ENCODE measurements at places on chromosomes 2 and 18.

DNA sequence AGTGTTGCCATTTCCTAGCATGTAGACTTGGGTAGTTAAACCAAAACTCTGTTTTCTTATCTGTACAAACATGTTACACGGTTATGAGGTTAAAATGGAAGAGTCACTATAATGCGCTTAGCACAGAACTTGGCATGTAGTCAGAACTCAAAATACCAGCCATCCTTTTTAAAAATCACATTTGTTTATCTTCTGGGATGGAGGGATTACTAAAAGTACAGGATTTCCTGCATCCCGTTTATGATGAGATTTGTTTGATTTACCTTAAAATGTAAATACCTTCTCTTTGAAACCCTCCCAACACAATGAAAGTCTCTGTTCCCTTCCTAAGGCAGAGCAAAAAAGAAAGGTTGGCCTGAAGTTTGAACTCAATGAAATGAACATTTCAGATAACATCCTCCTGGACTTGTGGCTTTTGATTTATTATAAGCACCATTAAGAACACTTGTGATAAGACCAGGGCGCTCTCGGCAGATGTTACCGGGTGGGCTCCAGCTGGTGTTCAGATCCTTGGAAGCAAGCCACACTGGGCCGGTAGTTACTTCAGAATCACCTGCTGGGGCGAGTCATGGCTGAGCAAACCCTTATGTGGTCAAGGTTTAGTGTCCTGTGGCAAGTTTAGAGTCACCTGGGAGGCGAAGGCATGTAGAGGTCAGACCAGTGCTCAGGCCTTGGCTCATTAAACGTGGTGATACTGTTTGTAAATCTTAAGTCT is 105.7 kb downstream of the MGAT5 start:
- DNase-seq, result no peak

- no peak for DNase-seq
These were observed 52.2 kb upstream of the TMEM18 start for GRCh38 chr2:729376-729861.

DNA sequence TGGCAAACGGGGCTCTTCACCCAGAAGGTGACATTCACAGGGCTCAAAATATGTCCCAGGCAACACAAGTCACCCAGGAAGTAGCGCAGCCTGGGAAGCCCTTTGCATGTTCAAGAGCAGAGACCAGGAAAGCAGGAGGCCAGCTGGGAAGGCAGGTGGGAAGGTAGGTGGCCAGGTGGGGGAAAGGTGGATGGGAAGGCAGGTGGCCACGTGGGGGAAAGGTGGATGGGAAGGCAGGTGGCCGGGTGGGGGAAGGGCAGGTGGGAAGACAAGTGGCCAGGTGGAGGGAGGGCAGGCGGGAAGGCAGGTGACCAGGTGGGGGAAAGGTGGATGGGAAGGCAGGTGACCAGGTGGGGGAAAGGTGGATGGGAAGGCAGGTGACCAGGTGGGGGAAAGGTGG is 102.7 kb downstream of the ZNF516 start:
- DNase-seq, result no peak

GRCh38 chr2:46171411-46171953 is 125.7 kb upstream of the EPAS1 start:
- no peak for DNase-seq

DNA sequence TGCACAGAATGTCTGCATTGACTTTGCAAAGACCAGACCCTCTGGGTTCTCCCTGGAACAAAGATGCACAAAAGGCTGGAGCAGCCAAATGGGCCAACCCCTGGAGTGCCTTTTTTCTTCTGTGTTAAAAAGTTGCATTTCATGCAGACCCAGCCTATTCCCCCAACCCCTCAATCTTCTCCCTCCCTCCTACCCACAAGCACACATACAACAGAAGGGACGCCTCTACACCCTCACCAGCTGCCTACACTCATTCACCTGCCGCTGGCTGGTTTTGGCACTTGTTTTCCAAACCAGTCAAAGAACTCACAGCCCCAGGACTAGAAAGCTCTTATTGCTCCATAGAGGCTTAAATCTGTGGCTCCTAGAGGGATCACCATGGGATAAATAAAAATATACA is 16.6 kb downstream of the MARCHF4 start:
- no peak for DNase-seq

GRCh38 chr2:43636621-43637020 is 439 bp upstream of the PLEKHH2 start:
- no peak for DNase-seq

DNA sequence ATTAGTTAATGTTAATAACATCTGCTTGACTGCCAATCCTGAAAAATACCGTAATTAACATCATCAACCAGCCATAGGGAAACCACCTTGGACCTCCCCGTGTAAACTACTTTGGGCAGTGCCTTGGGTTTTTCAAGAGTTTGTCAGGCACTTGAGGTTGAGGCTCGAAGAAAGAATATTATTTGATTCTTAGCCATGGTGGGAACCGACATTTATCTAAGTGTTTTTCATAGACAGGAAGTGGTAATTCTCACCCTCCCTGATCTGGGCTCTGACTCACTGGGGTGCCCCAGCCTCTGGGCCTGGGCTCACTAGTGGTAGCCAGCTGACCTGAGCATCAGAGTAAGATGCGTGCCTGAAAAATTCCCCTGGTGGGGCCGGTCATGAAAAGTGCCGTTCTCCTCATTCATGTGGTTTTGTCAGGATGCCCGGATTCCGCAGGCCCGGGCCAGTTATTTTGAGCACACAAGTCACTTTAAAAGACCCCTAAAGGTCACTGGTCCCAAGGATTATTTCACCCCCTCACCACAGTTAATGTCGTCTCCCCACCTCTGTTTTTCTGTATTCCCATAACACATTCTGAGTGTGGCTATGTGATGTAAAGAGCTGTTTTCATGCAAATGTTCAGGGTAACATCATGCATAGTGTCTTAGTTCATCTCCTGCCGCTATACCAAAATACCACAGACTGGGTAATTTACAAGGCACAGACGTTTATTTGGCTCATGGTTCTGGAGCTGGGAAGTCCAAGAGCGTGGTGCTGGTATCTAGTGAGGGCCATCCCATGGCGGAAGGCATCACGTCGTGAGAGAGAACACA is 21.6 kb upstream of the SPATA3 start:
- no peak for DNase-seq

DNA sequence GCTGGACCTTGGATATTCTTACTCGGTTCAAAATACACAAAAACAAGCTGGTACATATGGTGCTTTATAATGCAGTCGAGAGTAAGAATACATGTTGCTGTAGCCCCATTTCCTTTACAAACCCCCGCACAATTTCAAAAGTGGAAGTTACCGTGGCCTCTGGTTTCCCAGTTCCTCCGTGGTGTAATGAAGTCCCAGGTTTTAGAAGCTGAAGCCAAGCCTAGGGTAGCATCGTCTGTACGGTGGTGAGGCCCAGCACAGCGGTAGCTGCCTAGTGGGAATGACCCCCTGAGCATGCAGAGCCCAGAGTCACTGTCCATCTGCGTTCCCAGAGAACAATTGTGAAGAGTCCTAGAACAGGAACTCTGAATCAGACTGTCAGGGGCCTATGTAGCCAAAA is 171.8 kb downstream of the ASXL3 start:
- no peak for DNase-seq

GRCh38 chr18:50044402-50044801 is 150.5 kb downstream of the MYO5B start:
- DNase-seq, result no peak

DNA sequence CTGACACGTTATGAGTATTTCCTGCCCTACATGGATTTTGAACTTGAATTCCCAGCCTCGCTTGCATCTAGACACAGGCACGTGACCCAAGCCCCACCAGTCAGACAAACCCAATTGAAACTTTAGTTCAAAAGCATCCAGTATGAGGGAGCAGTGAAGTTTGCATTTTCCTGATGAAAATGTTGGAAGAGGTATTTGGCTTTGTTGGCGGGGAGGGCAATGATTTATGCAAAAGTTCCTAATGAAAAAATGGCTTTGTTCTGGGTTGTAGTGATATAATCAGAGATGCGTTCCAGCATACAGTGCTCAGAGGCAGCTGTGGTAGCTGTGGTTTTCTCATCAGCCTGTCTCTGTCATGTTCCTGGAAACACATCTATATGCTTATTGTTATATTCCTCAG is 36.8 kb upstream of the CPS1 start:
- no peak for DNase-seq

GRCh38 chr2:238461491-238461890 is 34.8 kb downstream of the ASB1 start:
- no peak for DNase-seq

- no peak for DNase-seq
These were observed 31.1 kb downstream of the PNO1 start for GRCh38 chr2:68188831-68189230.

GRCh38 chr2:15023221-15023620 is 390.7 kb downstream of the LRATD1 start:
- no peak for DNase-seq

DNA sequence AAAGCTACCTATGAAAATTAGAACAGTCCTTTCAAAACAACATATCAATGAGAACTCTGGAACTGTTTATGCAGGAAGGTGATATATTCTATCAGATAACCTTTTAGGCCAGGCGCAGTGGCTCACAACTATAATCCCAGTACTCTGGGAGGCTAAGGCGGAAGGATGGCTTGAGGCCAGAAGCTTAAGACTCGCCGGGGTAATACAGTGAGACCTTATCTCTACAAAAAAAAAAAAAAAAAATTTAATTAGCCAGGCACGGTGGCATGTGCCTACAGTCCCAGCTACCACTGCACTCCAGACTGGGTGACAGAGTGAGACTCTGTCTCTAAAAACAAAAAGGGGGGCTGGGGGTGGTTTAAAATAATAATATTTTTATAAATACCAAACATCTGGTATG is 77.9 kb downstream of the OSBPL1A start:
- DNase-seq, result no peak

- no peak for DNase-seq
These were observed 493 bp upstream of the BBS5 start for GRCh38 chr2:169478745-169479256.

- DNase-seq, result no peak
These were observed 107.4 kb downstream of the COBLL1 start for GRCh38 chr2:164734196-164734595.

DNA sequence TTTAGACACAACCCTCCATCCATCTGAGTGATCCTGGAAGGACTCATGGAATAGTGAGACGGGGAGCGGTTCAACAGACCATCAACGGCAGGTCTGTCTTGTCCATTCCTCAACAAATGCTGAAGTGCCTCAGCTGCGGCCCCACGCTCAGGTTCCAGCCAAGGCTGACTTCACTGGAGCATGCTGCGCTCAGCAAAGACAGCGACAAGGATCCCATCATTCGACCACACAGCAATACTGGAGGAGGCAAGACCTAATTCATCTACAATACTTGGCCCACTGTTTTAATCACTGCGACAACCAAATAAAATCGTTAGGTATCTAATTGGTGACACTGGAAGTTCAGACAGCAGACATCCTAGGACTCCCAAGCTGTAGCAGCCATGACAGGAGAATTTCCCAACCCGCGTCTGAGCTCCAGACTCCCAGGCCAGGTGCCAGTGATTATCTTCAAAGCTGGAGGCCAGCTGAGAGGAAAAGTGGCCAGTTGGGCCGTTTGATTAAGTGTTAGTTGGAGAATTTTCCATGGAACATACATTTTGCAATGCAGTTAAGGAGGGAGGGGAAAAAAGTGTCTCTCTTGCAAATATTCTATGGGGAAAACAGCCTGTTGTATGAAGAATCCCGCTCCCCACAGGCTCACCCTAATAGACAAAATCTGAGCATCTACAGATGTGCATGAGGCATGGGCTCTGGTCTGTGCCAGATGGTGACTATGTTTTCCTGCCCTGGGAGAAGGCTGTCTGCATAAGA is 92.5 kb upstream of the SLC35G4 start:
- DNase-seq, result no peak

DNA sequence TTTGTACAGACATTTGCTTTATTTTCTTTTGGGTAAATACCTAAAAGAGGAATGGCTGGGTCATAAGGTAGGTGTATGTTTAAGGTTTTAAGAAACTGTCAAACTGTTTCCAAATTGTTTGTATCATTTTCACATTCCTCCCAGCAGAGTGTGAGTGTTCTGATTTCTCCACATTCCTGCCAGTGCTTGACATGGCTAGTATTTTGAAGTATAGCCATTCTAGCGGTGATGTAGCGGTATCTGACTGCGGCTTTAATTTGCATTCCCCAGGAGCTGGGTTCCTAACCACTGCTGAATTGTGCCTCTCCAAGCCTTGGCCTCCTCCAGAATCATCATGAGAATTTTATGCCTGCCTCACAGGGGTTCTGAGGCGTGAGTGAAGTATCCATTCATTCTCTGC is 61.8 kb upstream of the ARL4C start:
- no peak for DNase-seq

DNA sequence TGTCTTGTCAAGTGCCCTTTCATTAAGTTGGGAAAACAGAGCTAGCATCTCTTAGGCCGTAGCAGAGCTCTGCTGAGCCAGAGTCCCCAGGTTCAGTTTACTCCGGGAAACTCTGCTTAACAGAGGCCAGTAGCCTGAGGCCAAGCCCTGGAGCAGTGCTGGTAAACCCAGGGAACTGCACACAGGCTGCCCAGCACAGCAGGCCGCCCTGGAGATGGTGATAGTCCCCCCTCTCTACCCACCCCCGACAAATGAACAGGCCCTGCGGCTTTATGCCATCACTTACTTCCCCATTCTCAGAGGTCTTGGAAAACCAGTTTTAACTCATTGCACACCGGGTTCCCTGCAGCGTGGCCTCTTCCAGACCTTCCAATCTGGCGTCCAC is 3.5 kb downstream of the CNNM4 start:
- peak; percentile 32 for DNase-seq

DNA sequence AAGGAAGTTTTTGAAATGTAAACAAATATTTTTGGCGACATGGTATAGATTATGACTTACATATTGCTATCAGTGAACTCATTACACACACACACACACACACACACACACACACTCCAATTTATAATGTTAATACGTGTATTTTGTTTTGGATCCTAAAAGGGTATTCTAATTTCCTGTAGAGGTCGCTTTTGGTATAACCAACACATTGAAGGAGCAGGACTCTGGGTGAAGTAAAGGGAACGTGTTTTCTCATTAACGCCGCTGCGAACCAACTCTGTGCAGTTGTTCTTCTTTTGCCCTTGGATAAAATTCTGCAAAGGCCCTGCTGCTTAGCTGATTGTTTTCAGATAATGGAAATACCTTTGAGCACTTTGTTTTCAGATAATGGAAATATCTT is 190.4 kb downstream of the PMAIP1 start:
- DNase-seq, result no peak

GRCh38 chr18:22293417-22293816 is 124.0 kb downstream of the GATA6 start:
- no peak for DNase-seq

DNA sequence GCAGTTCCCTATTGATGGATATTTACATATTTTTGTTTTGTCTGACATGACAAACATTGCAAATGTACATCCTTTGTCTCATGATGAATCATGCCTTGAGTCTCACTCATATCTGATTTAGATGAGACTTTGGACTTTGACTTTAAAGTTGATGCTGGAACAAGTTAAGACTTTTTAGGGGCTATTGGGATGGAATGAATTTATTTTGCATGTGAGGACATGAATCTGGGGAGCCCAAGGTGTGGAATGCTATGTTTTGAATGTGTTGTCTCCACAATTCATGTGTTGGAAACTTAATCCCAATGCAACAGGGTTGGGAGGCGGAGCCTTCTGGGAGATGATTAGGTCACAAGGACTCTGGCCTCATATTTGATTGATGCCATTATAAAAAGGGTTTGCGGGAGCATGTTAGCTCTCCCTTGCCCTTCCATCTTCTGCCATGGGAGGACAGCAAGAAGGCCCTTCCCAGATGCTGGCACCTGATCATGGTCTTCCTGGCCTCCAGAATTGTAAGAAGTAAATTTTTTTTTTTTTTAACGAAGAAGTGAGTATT is 29.1 kb upstream of the INO80D start:
- no peak for DNase-seq

- DNase-seq, result no peak
These were observed 717.4 kb downstream of the GALR1 start for GRCh38 chr18:77967071-77967470.
